Activated B cell treated with CpG ODN at 0.5 μM for 24 hours (primary cell): ENCODE measurements at places on chromosomes 4 and X. TPM values are rescaled to one million over a fixed set of nuclear protein-coding genes. Genes with fewer than 3 reads are reported as not detected.

GRCh38 chr4:82852751-82853285 is 38.1 kb downstream of the SEC31A start:
- H3K4me3 ChIP-seq: no peak overlapping the region
- no peaks in the 10 kb centered on the region for H3K4me1 ChIP-seq
- H3K36me3 ChIP-seq: peaks cover 73% of the 10 kb centered on the region
- DNase-seq: no peak

- DNase-seq: no peak
- no peak overlapping the region for H3K4me3 ChIP-seq
- no peaks in the 10 kb centered on the region for H3K27me3 ChIP-seq
- H3K27ac ChIP-seq: no peak overlapping the region
Measured at GRCh38 chr4:46073778-46074177, 50.1 kb downstream of the GABRG1 start.

- H3K27ac ChIP-seq: no peak overlapping the region
- DNase-seq: no peak
- H3K36me3 ChIP-seq: no peaks in the 10 kb centered on the region
- H3K27me3 ChIP-seq: peaks cover 5% of the 10 kb centered on the region
- no peaks in the 10 kb centered on the region for H3K4me1 ChIP-seq
Measured at GRCh38 chrX:20300822-20301221, 34.1 kb upstream of the RPS6KA3 start.

- H3K4me3 ChIP-seq: no peak overlapping the region
- H3K36me3 ChIP-seq: no peaks in the 10 kb centered on the region
- no peaks in the 10 kb centered on the region for H3K4me1 ChIP-seq
- no peak overlapping the region for H3K27ac ChIP-seq
- peaks cover 15% of the 10 kb centered on the region for H3K27me3 ChIP-seq
Measured at GRCh38 chr4:7381890-7382633, 52.7 kb downstream of the PSAPL1 start.

Gene POU4F2
- total RNA-seq: not detected in 2 replicates

Gene DRD5
- total RNA-seq: not detected in 2 replicates

DNA sequence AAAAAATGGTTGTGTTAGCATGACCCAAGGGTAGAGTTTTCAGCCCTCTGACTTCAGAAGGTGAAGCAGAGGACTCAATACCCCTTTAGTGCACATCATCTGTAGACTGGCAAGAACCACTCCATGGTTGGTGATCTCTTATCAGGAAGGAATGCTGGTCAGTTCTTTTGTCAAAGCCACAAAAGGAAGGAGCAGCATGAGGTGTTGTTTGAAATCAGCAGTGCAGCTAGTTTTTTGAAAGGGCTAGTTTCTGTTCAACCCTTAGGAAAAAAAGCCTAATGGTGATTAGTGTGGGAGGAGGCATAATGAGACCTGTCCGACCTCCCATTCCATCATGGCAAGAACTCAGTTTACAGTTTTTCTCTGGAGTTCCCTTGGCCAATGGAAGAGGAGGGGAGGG is 362.0 kb upstream of the CT83 start:
- DNase-seq: no peak
- H3K4me3 ChIP-seq: no peak overlapping the region
- H3K27ac ChIP-seq: no peak overlapping the region
- H3K36me3 ChIP-seq: no peaks in the 10 kb centered on the region
- no peaks in the 10 kb centered on the region for H3K4me1 ChIP-seq
- H3K27me3 ChIP-seq: no peaks in the 10 kb centered on the region

DNA sequence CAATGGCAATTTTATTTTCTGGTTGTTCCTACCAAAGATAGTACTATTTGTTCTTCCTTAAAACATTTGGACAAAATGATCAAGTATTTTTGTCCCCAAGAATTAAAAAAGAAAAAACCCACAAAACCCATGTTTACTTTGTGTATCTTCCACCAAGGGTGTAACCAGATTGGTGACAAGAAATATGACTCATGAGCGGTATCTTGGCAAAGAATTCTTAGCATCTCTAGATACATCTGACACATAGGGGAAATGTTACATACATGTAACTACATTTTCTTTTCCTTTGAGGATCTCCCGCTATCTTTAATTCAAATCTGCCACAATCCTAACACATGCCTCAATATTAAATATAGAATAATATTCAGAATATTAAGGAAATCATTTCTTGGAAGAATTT is 78.7 kb downstream of the WDFY3 start:
- no peaks in the 10 kb centered on the region for H3K4me1 ChIP-seq
- no peak overlapping the region for H3K4me3 ChIP-seq
- no peaks in the 10 kb centered on the region for H3K27me3 ChIP-seq

- no peaks in the 10 kb centered on the region for H3K27me3 ChIP-seq
- H3K36me3 ChIP-seq: peaks cover 34% of the 10 kb centered on the region
- peak overlapping the region; percentile 91 for H3K4me3 ChIP-seq
- no peak for DNase-seq
Measured at GRCh38 chr4:55396308-55397125, 760 bp downstream of the TMEM165 start.

Gene UBQLN2
- 21.3 and 26.6 TPM in 2 replicates for total RNA-seq

DNA sequence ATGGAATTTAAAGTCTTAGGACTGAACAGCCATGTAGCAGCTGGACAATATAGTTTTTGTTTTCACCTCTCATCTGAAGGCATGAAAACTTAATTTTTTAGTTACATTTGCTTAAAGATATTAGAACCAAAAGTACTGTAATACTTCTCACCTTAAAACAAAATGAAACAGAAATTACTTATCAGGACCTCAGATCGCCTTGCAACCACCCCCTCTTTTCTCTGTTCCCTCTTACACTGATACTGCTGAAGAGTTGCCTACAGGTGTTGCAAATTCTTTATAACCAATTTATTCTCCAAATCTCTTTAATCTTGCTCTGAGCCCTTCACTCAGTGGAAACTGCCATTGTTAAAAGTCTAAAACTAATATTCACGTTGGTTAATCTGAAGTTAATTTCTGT is 145.0 kb downstream of the SPCS3 start:
- no peaks in the 10 kb centered on the region for H3K4me1 ChIP-seq
- H3K27me3 ChIP-seq: peaks cover 2% of the 10 kb centered on the region
- H3K4me3 ChIP-seq: no peak overlapping the region
- no peak overlapping the region for H3K27ac ChIP-seq
- no peaks in the 10 kb centered on the region for H3K36me3 ChIP-seq
- no peak for DNase-seq

GRCh38 chr4:153785910-153786721 is 2.8 kb downstream of the SFRP2 start:
- no peak overlapping the region for H3K4me3 ChIP-seq
- DNase-seq: no peak
- H3K36me3 ChIP-seq: no peaks in the 10 kb centered on the region
- no peak overlapping the region for H3K27ac ChIP-seq

Gene SEC24D
- total RNA-seq: 19.4 and 22.6 TPM in 2 replicates
